Activated T-helper 1 cell treated with Interleukin-2 at 50 U/mL for 16 hours (primary cell): ENCODE measurements at places on chromosomes 4 and X.

DNA sequence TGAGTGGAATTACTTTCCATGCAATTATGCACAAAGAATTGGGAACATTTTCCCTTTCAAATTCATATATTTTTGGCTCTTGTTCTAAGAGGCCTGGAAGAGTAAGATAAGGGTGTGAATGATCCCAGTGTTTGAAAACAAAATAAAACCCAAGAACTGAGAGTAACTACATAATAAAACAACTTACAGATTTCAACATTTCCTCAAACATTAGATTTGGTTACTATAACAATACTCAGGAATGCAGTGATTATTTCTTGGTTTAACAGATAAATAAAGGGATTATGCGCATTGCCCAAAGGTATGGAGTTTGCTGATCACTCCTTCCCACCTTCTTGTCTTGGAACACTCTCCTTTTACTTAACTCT, 292.5 kb downstream of the CAMK2D start:
- no peak for DNase-seq

DNA sequence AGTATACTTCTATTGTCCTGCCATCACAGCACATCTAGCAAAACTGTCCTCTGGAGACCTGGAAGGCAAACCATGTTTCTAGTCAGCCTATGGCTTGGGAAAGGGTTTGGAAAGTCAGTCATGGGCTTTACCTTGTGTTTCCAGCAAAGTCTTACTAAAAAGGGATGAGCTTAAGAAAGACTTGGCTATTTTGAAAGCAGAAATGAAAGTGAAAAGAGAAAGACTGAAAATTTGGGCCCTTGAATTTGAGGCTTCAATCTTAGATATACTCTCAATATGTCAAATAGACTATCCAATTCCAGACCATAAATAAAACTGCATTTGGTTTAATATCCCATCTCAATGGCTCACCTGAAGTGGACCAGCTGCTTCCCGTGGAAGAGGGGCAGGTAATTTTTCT, 127.9 kb downstream of the ZNF330 start:
- no peak for DNase-seq

DNA sequence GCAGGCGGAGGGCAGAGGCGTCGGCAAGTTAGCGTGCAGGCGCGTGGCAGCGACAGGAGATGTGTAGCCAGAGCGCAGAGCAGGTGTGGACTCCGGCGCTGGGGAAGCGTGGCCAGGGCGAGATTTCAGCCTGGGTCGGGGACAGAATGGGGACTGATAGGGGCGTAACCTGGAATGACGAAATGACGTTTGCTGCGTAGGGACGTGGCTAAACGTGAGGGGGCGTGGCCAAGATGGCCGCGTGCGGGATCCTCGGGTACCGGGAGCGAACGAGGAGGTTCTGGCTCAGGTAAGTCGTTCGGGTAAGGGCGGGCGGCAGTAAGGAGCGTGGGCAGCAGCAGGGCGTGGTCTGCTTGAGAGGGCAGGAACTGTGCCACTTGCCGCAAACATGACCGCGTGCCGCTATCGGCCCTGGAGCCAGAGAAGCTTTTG, 10.9 kb upstream of the CLTRN start:
- DNase-seq = peak; percentile 73

GRCh38 chr4:169201222-169202144, 69.3 kb downstream of the SH3RF1 start:
- no peak for DNase-seq

DNA sequence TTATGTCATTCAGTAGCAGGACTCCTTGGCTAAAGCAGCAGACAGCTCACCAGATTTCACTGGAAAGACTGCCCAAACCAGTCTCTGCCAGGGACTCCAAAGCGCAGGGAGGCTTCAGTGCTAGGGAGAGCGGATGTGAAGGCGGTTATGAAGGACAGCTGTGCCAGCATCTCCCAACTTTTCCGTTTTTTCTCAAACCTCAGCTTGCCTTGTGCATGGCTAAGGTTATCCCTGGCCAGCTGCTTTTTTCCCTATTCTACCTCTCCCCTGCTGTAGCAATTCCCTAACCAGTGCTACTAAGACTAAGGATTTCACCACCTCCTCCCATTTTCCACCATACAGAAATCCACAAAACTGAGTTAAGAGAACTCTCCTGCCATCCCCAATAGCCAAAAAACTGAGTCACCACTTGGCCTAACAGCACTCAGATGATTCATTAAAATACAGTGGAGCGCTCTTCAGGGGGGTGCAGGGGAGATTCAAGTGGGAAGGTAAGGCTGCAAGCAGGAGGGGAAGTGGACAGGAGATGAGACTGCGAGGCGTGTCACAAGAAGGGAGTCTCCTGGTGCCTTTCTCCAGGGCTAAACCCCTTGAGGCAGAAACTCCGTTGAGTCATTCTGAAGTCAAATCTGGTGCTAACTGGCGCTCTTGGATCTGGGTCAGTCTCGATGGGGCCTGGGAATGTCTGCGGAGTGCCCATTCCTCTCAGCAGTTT, 90.7 kb downstream of the PALLD start:
- no peak for DNase-seq

DNA sequence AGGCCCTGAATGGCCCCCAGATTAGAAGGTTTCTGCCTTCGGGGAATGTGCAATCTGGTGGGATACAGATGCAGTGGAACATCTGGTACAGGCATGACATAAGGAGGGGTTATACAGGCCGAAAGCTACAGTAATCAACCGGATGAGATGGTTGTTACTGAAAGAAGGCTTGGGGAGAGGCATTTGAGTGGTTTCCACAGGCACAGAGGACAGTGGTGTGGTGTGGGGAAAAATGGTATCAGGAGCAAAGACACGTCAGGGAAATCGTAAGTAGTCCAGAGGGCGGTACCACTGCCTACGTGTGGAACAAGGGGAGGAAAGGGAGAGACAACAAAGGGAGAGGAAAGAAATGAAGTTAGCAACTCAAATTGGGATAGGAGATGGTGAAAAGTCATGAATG, 3.0 kb downstream of the PDLIM3 start:
- DNase-seq = no peak

DNA sequence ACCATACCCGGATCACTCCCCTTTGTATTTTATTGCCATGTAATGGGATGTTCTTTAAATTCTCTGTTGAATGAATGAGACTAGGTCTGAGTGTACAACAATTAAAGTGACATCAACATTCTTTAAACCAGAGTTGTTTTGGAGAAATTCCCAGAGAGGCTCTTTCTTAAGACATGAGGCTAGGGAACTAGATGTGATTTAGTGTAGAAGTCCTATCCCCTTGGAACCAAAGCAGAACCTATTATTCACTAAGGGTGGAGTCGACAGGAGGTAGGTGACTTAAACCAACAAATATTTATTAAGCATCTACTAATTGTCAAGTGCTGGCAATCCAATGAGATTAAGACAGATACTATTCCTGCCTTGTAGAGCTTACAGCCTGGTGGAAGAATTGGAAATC, 1.7 kb downstream of the EIF1AX start:
- DNase-seq = no peak

GRCh38 chr4:80035336-80035735, 37.7 kb downstream of the ANTXR2 start:
- DNase-seq = no peak

DNA sequence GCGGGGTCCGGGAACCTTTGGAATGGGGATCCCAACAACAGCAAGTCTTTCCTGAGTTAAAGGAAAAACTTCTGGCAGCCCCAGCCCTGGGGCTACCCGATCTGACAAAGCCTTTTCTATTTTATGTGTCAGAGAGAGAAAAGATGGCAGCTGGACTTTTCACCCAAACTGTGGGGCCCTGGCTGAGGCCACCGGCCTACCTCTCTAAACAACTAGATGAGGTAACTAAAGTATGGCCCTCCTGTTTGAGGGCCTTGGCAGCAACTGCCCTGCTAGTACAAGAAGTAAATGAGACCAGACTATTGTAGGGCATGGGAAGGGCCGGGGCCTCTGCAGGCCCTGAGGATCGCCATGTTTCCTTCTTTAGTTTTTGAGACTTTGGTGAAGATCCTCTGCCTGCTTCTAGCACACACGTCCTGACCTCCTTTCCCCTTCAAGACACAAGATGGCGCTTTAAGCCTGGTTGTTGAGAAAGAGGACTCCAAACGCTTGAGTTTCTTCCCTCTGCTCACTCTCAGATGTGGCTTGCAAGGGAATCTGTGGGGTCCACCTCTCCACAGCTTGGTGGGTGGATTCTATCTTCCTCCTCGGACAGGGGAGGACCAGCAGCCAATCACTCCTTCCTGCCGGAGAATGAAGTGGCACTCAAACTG, 18.5 kb upstream of the DRD5 start:
- no peak for DNase-seq

DNA sequence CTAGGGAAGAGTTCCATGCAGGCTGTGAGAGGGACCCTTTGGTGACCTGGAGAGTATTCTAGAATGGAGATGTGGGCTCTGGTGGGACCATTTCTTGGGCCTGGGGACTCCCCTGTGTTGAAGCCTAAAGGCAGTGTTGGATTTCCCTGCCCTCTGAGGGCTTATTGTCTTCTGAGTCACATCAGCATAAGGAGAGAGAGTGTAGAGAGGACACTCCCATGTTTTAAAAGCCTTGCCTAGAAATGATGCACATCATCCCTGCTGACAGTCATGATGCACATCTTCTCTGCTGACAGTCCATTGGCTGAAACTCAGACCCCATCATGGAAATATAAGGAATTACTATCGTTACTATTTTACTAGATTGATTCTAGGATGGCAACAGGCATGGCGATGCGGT, 51.9 kb downstream of the FAM114A1 start:
- no peak for DNase-seq

- no peak for DNase-seq
These were observed 61.3 kb downstream of the SPATA18 start for GRCh38 chr4:52112411-52112810.

- DNase-seq = no peak
These were observed 7.2 kb downstream of the PDHA1 start for GRCh38 chrX:19350941-19351384.

- DNase-seq = no peak
These were observed 35.1 kb downstream of the ENPEP start for GRCh38 chr4:110510955-110511544.

DNA sequence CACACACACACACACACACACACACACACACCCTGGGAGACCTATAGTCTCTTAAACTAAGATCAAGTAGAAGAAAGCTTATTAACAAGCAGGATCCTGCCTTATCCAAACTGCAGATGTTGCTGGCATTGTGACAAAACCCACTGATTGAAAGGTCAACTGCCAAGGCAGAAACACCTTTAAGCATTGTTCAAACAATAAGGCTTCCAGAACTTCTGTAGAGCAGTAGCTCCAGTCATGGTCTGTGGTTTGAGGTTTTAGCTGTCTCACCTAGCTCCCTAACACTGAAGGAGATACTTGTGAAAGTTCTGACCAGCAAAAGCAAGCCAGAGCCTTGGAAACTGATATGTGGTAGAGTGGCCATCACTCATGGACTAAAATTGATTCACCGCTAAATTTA, 59.8 kb downstream of the PTCHD1 start:
- no peak for DNase-seq

DNA sequence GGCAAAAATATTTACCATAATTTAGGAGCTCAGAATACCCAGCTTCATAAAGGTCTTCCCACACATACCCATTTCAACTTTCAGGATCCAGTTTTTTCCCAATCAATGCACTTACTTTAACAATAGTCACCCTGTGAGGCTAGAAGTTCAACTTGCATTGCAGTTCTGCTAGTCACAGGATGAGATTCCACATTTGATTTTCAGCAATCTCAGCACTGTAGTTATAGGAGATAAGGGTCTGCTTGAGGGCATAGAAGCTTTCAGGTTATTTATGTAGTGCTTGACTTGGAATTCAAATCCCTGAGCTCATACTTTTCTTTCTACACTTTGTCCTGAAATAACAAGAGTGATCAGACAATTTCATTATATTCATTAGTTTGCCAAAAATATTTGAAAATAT, 78.3 kb upstream of the IL2 start:
- no peak for DNase-seq

- no peak for DNase-seq
These were observed 220.1 kb downstream of the PDGFC start for GRCh38 chr4:156751486-156751885.

GRCh38 chrX:45765767-45766166, 565.1 kb upstream of the DIPK2B start:
- DNase-seq = no peak

DNA sequence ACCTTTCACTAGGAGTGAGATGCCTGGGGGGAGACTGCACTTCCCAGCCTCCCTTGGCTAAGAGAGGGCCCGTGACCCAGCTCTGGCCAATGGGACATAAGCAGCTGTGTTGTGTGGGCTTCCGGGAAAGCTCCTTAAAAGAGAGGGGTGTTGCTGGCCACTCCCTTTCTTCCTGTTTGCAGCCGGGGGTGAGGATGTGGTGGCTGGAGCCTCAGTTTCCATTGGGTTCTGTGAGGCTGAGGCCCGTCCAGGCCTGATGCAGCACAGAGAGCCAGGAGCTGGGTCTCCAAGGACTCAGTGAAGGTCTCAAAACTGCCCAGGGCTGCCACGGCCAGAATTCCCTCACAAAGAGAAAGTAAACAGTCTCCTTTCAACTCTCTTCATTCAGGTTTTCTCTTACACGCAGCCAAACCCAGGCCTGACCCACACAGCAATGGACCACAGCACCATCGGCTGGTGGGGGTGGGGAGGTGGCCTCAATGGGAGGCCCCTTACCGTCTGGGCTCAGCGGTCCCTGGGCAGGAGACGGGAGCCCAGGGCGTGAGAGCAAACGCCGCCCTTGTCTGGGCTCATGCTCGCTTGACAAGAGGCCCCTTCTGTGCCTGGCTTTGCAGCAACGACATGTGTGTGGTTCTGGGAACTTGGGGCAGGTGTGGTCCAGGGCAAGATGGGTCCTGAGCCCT, 6.6 kb downstream of the NKX1-1 start:
- no peak for DNase-seq

GRCh38 chr4:78056265-78057129, 626 bp upstream of the FRAS1 start:
- DNase-seq = no peak

GRCh38 chr4:113645288-113645687, 116.2 kb downstream of the CAMK2D start:
- no peak for DNase-seq

- no peak for DNase-seq
These were observed 50.0 kb downstream of the NOP14 start for GRCh38 chr4:2913168-2913567.

GRCh38 chr4:41448934-41449333, 89.0 kb upstream of the LIMCH1 start:
- DNase-seq = no peak

DNA sequence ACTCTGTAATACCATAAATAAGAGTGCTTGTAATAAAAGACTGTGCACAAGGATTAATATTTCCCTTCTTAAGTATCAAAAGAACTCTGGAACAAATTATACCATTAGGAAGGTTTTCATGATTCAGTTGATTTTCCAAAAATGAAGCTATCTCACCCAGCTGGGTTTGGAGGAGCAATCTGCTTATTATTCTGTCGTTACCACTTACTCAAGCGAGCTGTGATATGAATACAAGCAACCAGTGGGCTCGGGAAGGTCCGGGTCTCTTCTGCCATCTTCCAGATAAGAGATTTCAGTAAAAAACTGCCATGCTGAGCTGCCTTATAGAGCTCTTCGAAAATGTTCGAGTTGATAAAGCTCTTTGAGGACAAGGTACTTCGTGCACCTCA, 15.3 kb downstream of the SMIM20 start:
- DNase-seq = no peak

- DNase-seq = no peak
These were observed 37.4 kb upstream of the NLGN4X start for GRCh38 chrX:6266041-6266440.
